ENCODE measurements at places on chromosomes 1 and 21.
A peak's percentile ranks its signal among the peaks of the same experiment; 100 is the strongest.

- peak; percentile 52 for DNase-seq
Observed at GRCh38 chr1:155070721-155071569, 7.4 kb downstream of the EFNA4 start.

- DNase-seq: no peak
Observed at GRCh38 chr1:227901239-227901905, 46.4 kb downstream of the WNT9A start.

- DNase-seq: no peak
Observed at GRCh38 chr1:179206812-179207211, 22.7 kb downstream of the ABL2 start.

DNA sequence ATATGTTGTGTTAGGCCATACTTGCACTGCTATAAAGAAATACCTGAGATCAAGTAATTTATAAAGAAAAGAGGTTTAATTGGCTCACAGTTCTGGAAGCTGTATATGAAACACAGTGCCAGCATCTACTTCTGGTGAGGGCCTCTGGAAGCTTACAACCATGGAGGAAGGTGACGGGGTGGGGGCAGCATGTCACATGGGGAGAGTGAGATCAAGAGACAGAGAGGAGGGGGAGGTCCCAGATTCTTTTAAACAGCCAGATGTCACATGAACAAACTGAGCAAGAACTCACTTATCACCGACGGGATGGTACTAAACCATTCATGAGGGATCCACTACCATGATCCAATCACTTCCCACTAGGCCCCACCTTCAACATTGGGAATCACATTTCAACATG is 42.6 kb downstream of the TESK2 start:
- DNase-seq: no peak

GRCh38 chr21:27421654-27422053 is 454.8 kb upstream of the ADAMTS5 start:
- DNase-seq: no peak

- DNase-seq: peak; percentile 28
Observed at GRCh38 chr21:42833439-42833815, 45.9 kb downstream of the WDR4 start.

GRCh38 chr21:39737376-39738000 is 7.5 kb upstream of the IGSF5 start:
- DNase-seq: no peak

DNA sequence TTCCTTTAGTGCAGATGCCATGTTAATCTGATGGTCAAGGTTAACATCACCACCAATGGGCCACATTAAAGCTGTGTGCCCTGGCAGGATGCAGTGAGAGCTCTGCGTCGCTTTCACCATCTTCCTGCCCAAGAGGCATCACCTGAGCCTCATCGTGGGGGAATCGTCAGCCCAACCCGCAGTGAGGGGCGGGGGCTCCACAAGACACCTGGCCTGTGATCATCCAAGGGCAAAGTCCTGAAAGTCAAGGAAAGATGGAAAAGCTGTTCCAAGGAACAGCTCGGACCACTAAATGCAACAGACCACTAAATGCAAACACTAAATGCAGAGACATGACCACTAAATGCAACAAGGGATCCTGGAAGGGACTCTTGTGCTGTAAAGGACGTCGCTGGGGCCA is 49.9 kb downstream of the WDR4 start:
- DNase-seq: no peak

DNA sequence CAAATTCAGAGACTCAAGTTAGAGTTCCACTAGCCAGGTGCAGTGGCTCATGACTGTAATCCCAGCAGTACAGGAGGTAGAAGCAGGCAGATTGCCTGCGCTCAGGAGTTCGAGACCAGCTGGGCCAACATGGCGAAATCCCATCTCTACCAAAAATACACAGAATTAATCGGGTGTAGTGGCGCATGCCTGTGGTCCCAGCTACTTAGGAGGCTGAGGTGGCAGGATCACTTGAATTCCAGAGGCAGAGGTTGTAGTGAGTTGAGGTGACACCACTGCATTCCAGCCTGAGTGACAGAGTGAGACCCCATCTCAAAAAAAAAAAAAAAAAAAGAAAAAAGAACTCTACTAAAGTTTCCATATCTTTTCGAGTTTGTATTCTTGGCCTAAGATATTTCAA is 36.7 kb upstream of the CHRM3 start:
- no peak for DNase-seq

- peak; percentile 40 for DNase-seq
Observed at GRCh38 chr1:153532181-153532580, 3.6 kb downstream of the S100A6 start.

GRCh38 chr1:172951730-172952365 is 98.9 kb downstream of the TNFSF18 start:
- no peak for DNase-seq

DNA sequence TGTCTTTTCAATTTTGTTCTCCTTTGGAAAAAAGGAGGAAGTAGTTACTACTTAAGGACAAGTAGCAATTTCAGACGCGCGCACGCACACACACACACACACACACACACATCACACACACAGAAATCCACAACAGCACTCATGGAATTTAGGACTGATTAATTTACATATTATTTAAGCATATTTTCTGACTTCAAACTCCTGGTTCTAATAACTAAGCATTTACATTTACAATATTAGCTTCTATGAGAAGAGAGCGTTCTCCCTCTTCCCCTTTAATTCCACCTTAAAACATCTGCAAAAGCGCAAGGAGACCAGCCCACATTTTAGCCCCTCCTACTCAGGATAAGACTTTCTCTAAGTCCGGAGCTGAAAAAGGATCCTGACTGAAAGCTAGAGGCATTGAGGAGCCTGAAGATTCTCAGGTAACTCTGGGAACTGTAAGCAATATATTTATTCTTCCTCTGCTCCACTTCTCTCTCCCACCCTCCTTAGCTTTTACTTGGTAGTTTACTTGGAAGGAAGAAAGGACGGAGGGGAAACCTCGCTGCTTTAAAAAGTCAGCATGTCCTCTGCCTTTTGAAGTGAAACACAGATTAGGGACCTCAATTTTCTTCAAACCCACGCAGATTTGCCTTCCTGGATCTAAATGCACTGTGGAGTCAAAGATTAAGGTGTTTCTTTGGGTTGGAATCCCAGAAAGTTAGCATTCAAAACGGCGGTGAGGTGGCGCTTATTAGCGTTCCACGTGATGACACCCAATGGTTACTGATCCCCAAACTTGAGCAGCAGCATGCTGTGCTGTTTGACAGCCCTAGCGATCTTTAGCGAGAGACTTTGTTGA is at the start of gene PLA2G4A:
PLA2G4A (plus strand) TSS at position 339 of the 844 bp plus-strand sequence. CDS start 25,406 bp downstream, outside the sequence.
- DNase-seq: no peak

DNA sequence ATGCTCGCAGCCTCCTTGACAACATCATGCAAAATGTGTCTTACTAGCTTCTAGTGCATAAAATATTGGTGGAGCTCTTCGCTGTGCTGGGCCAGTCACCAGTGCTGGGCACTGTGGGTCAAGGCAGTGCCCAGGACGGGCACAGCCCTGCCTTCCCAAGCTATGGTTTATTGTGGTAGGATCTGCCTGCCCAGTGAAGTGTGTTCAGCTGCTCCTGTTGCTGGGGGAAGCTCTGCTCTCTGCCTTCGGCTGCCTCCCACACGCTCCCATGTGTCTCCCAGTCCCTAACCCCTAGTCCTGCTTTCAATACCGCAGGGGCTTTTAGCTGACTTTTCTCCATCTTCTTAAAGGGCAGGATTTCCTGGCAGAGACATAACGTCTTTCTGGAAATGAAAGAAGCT is 15.7 kb downstream of the EPHX1 start:
- no peak for DNase-seq

DNA sequence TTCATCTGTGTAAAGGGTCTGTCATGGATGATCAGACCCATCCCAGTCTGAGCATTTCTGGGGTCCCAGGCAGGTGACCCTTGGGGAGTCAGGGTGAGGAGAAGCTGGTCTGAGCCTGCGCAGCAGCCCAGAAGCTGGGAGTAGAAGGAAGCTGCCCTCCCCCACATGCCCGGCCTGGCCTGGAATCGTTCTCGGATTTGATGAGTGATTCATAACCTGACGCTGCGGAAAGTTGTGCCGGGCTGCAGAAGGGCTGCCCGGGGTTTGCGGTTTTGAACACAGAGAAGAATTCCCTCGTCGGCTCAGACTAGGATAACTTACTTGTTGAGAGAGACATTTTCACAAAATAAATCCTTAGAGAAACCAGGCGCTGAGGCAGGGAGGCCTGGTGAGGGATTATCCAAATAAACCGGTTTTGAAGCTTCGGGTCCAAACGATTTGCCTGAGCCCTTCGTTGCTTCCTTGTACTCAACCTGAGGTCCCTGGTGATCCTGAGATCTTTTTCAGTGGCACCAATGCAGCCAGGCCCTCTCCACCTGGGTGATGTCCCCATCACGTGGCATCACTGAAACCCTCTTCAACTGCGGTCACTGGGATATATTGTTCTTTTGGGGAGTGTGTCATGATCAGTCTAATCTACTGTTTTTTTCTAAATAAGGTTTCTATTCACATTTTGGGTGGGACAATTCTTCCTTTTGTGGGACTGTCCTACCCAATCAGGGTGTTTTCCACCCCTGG is 29.2 kb downstream of the EPHB2 start:
- no peak for DNase-seq

GRCh38 chr1:64505232-64505943 is 35.5 kb downstream of the CACHD1 start:
- peak; percentile 17 for DNase-seq

DNA sequence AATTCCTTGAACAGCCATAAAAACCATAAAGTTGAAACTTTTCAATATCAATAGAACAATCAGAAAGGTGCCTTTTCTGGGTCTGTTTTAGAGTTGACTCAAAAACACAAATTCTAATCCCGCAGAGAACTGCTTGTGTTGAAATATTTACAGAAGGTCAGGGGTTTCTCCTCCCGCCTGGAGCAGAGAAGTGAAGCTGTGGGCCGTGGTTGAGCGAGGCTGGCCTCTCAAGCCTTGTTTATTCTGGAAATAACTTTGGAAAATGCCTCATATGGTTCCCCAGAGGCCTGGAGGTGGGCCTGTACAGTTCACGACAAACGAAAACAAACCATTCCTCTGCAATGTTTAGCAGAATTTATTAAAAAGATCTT is 90.8 kb upstream of the ERRFI1 start:
- DNase-seq: no peak

- DNase-seq: no peak
Observed at GRCh38 chr1:168261390-168261789, 19.3 kb upstream of the TBX19 start.

DNA sequence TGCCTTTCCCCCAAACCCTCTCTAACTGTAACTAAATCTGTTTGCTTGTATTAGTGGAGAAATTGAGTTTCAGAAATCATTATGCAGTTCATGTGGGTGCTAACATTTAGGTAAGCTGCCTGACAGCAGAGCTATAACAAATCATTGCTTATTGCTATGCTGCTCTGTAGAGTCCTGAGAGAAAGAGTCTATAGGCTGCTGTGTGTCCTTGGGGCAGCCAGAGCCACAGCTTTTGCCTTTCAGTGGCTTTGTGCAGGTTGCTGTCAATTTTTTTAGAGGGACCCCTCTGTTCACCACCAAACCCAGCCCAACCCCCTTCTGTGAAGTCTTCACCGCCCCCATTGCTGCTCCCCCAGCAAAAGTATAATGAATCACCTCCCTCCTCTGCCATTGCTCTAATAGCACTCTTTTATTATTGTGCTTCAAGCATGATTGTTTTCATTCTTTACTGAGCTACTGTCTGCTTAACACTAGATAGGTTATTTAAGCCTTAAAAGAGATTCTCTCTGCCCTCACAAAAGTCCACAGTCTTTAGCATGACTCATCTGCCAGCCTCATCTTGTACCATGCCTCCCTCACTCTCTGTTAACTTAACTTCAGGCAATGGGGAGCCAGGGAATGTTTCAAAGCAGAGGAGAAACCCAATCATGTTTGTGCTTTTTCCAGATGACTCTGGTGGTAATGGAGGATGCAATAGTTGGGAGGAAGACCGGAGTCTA is 38.6 kb downstream of the DIRAS3 start:
- no peak for DNase-seq
